ENCODE measurements at places on chromosomes 16 and 17.
A peak's percentile ranks its signal among the peaks of the same experiment; 100 is the strongest.

DNA sequence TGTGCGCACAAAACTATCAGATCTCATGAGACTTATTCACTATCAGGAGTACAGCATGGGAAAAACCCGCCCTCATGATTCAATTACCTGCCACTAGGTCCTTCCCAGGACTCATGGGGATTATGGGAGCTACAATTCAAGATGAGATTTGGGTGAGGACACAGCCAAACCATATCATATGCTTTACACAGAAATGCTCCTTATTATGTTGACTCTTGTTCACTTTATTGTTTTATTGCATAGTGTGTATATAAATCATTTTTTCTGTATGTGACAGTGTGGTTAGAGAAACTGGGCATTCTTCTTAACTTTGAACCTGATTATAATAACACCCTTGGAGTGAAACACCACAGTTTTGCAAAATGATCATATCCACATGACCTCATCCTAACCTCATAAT, 212.8 kb upstream of the TNRC6C start:
- no peak for DNase-seq

DNA sequence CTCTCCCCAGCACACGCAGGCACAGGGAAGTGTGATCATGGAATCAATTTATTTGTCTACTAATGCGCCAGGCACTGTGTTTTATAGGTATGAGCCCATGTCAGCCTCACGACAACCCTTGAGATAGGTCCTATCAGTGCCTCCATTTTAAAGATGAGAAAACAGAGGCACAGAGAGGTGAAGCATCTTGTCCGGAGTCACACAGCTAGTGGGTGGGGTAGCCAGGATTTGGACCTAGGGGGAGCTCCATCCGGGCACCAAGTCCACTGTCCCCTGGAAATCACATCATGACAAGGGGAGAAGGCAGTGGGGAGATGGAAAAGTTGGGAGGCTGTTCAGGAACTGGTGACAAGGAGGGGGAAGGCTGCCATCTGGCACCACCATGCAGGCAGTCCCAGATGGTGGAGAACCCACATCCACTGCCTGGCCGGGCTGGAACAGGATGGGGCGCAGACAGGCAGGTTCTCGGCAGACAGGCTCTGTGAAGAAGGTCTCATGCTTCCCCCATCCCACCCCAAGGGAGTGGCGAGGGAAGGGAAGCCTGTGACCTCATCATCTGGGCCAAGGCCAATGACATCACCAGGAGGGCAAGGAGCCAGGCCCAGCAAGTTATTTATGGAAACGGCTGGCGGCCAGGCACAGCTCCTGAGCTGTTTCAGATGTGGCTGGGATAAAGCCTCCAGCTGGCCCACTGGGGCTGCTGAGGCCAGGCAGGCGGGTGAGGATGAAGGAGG, 126.0 kb upstream of the SDK2 start:
- no peak for DNase-seq

- DNase-seq = no peak
These were observed 26.1 kb downstream of the MRPS23 start for GRCh38 chr17:57823469-57824401.

GRCh38 chr17:20922128-20922670, 120.6 kb downstream of the USP22 start:
- DNase-seq = no peak

- DNase-seq = no peak
These were observed 20.8 kb upstream of the CDC6 start for GRCh38 chr17:40266882-40267281.

GRCh38 chr17:54983260-54983659, 14.7 kb downstream of the STXBP4 start:
- no peak for DNase-seq

DNA sequence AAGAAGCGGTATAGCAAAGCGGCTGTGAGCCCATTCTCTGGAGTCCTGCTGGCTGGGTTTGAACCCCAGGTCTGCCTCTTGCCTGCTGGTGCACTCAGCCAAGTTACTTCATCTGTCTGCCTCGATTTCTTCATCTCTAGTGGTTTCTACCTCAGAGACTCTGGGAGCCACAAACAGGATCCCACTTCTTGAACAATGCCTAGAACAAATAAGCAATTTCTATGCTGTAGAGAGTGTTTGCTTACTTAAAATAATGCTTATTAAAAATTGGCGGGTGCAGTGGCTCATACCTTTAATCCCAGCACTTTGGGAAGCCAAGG, 75.5 kb downstream of the CMIP start:
- DNase-seq = no peak

DNA sequence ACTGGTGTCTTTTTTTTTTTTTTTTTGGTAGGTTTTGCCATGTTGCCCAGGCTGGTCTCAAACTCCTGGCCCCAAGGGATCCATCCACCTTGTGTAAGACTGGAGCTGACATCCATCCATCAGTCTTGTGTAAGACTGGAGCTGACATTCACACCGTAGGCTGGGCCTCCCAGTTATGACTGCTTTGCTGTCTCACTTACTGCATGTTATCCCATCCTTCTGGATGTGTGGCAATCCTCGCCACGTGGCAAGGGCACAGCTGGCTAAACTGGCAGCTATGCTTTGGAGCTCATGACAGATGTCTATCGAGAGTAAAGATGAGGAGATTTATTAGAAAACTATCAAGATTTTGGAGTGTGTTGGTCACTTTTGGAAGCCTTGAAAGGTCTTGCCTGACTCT, 115.1 kb downstream of the ABCA8 start:
- no peak for DNase-seq

DNA sequence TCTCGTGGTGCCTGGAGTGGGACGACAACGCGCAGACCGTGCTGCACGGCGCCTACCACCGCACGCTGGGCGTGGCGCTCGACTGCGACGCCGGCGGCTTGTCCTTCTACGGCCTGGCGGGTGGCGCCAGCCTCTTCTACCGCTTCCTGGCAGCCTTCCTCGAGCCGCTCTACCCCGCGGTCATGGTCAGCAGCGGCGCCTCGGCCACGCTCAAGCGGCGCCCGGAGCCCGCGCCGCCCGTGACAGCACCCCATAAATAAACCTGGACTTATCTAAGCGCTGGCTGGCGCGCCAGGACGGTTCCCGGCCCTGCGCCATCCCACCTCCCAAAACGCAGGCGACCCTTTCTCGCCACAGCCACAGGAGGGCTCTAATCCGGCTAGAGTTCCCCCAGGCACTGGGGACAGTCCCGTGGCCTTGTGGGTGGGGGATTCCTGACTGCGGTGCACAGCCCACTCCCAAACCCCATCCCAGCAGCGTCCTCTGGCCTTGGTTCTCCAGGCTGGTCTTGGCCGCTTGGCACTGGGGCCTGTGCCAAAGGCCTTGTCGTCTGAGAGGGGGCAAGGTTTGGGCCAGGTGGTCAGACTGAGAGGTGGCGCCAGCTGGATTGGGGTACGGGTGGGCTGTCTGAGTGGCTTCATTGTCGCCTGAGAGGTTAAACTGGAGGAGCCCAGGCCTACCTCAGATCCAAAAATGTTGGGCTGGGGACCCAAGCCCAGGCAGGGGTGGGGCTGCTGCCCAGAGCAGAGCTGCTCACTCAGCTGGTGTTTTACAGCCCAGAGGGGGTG, 10.1 kb upstream of the SLC16A5 start:
- peak; percentile 54 for DNase-seq

GRCh38 chr17:36496018-36496789, 9.7 kb downstream of the ZNHIT3 start:
- DNase-seq = no peak

- no peak for DNase-seq
These were observed 4.3 kb upstream of the ADGRG1 start for GRCh38 chr16:57624044-57624688.

GRCh38 chr16:79334127-79334526, 266.4 kb downstream of the MAF start:
- DNase-seq = peak; percentile 27

DNA sequence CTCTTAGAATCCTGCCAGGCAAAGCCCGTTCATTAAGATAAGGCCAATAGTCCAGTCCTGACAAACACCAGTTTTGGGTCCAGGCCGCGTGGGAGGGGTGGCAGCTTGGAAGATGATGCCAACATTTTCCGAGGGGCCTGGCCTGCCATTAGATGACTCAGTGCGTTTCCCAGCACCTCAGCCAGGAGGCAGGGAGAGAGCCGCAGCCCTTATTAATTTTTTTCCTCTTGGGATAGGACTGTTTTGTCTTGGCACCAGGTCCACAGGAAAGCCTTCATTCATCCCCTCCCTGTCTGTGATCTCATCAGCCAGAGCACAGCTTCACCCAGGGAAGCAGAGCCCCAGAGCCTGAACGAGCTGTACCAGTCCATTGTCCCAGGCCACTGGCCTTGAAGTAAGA, 4.7 kb upstream of the NDEL1 start:
- DNase-seq = no peak

GRCh38 chr17:859061-859823, 77.1 kb downstream of the MRM3 start:
- no peak for DNase-seq

- no peak for DNase-seq
These were observed 255.1 kb downstream of the SNX29 start for GRCh38 chr16:12231666-12232065.

DNA sequence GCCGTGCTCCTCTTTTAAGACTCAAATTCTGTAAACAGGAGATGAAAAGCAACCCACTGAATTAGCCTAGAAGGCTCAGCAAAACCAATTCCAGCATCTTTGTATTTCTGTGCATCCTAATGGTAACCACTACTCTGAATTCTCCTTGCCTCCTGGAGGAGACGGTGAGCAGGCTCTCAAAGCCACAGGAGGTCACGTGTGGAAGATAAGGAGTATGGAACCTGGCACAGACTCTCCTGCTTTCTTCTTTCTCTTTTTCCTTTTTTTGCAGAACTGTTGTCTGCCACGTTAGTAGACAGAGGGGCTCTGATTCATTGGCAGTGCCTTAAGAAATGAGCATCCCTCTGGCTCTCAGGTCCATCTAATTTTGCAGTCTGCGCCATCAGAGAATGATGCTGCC, 44.4 kb downstream of the VPS53 start:
- no peak for DNase-seq

DNA sequence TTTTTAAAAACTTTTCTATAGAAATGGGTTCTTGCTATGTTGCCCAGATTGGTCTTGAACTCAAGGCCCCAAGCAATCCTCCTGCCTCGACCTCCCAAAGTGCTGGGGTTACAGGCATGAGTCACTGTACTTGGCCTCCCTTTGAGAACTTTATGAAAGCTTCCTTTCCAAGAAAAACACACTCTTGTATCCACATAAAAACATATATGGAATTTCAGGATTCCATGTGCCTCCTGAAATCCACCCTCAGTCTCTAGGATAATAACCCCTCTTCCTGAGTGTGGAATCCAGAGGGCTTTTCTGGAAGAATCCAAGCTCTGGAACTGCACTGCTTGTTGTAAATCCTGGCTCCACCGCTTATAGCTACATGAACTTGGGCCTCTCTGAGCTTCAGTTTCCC, 53.2 kb upstream of the MRTFB start:
- DNase-seq = no peak

DNA sequence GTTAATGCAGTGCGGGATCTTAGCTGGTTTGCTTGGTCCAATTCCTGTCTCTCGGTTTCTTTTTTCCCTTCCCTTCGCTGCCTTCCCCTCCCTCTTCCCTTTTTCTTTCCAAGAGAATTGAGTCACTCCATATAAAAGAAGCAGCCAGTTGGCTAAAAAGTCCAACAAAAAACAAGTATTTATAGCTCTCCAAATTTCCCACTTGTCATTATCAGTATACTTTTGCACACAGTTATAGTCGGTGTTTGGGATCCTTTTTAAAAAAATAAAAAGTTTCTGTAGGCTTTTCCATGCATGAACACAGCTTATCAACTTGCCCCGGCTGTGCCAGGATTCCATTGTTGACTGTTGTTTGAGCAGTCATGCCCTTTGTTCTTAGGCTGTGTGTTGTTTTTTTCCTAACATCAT, 24.9 kb downstream of the HMOX2 start:
- no peak for DNase-seq

- no peak for DNase-seq
These were observed 95.3 kb upstream of the CRHR1 start for GRCh38 chr17:45688820-45689219.

GRCh38 chr17:34249061-34249460, 6.0 kb upstream of the CCL2 start:
- DNase-seq = no peak

DNA sequence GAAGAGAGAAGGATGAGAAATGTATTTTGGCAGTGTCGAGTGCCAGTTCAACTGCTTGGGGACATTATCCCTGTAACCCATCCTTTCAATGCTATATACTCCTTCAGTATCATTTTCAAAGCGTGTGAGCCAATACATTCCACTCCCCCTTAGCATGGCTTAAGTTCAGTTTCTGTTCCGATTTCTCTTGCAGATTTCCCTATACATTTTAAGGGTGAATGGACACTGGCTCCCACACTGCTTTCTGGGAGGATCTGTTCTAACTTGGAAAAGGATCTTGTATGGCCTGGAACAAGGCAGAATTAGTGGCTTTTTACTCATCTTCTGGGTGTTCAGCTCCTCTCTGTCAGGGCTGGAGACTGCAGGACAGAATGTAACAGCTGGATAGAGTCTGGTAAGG, 333.8 kb downstream of the HAPSTR1 start:
- DNase-seq = no peak

GRCh38 chr17:8696426-8696825, 48.2 kb downstream of the CCDC42 start:
- DNase-seq = no peak

GRCh38 chr16:19354371-19354770, 63.3 kb upstream of the TMC5 start:
- no peak for DNase-seq

DNA sequence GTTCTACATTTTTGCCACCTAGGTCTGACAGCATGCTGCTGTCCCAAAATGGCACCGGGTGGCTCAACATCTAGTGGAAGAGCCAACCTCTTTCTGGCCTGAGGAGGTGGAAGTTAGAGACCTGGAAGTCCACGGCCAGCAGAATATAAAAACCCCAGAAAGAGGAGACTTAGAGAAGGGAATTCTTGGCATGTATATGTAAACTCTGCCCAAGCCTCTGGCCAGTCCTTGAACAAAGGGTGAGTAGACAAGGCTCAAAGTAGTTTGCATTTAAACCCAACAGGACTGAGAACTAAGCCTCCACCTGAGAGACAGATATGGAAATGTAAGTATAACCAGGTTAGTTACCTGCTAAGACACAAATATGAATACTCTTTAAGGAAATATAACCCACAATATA, 210.3 kb downstream of the GRIN2A start:
- no peak for DNase-seq

DNA sequence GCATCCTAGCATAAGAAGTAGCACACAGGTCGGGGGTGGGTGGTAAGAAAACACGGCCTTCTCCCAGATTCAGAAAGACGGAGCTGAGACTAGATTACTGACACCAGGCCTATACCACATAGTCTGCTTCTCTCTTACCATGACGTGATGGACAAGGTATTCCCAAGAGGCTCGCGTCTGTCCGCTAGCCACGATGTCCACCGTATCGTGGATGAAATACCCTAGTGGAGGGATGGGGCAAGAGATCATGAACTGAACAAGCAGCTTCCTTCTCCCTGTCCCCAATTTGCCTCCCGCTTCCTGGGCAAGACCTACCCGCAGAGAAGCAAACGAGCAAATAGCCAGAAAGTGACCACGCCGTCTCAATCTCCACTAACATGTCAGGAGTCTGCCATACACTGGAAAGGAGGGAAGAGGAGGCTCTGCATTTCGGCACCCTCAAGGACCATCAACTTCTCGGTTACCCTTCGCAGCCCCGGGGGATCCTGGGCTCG, 820 bp downstream of the TLCD1 start:
- peak; percentile 41 for DNase-seq

- no peak for DNase-seq
These were observed 141.4 kb downstream of the PMP22 start for GRCh38 chr17:15123593-15124263.

- no peak for DNase-seq
These were observed 701 bp upstream of the DPEP2 start for GRCh38 chr16:67999985-68000384.

Measured in activated CD8-positive, alpha-beta T cell treated with anti-CD3 and anti-CD28 coated beads, Interleukin-2, amount 10 ng/mL, durations not matched to agents 7 days and 5 days (primary cell).